ENCODE measurements at places on chromosomes 2 and 18. TPM values are rescaled to one million over a fixed set of nuclear protein-coding genes. Genes with fewer than 3 reads are reported as not detected.

Gene NEB
- 17.6 TPM for total RNA-seq

DNA sequence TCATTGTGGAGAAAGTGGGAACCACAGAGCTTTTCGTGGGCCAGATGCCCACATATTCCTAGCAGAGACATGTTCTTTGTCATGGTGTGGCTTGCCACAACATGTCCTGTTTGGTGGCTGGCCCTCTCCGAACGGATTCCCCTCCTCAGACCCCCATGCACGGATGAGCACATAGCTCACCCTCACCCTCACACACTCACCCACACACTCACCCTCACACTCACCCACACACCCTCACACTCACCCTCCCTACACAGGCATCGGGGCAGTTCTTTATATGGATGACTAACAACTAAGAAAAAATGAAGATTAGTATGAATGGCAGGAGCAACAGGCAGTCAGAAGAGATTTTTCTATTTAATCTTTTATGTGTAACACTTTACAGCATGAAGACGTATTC is 149.9 kb downstream of the ZNF236 start:
- no peak for DNase-seq

- DNase-seq: no peak
Observed at GRCh38 chr2:71839826-71840225, 307.8 kb downstream of the CYP26B1 start.

Gene LHCGR
- total RNA-seq: not detected

DNA sequence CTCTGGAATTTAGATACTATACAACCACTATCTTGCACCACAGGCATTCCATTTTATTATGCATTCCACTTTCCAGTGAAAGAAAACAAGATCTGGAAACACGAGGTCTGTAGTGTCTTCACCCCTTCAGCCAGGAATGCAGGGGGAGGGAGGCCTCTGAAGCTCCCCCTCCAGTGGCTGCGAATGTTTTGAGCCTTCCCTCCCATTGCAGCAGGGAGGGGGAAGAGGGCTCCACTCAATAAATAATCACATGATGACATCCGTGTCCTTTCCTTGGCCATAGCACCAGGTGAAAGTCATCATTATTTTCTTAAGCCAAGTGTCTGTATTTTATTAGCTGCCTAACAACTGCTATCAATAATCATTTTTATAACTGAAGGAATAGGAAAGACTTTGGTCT is 38.6 kb downstream of the ALPK2 start:
- peak; percentile 65 for DNase-seq

Gene VWA3B
- not detected for total RNA-seq

DNA sequence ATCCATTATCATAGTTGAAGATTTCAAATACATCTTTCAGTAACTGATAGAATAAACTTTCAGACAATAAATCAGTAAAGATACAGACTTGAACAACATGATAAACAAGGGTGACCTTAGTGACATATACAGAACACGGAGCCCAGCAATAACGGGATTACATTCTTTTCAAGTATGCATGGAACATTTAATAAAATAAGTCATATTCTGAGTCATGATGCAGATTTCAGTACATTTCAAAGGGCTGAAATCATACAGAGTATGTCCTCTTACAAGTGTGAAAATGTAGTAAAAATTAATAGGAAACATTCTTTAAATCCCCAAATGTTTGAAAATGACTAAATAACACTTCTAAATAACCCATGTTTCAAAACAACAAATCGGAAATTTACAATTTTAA is 17.2 kb upstream of the KLHL29 start:
- no peak for DNase-seq

GRCh38 chr2:27081984-27082772 is 3.8 kb downstream of the EMILIN1 start:
- DNase-seq: no peak

GRCh38 chr18:51666763-51667191 is 469.3 kb upstream of the MEX3C start:
- no peak for DNase-seq

- DNase-seq: no peak
Observed at GRCh38 chr2:159614534-159615366, 1.6 kb downstream of the BAZ2B start.

Gene PKDCC
- 339 TPM for total RNA-seq

GRCh38 chr2:43041173-43041591 is 185.2 kb downstream of the ZFP36L2 start:
- DNase-seq: peak; percentile 68

DNA sequence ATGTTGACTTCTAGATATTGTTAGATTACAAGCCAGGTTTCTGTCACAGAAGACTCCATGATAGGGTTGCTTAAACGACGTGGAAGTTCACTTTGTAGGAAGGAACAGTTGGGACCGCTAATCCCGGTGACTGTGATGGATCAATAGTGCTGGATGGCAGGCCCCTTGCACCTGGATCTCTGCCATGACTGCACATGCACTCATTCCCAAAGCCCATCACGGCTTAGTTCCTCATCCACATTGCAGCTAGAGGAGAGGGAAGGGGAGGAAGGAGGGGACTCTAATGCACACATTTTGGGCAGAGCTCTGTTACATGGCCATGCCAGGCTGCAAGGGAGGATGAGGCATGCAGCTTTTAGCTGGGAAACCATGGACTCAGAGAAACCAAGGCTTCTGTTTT is 773.7 kb upstream of the RAB6C start:
- DNase-seq: no peak

DNA sequence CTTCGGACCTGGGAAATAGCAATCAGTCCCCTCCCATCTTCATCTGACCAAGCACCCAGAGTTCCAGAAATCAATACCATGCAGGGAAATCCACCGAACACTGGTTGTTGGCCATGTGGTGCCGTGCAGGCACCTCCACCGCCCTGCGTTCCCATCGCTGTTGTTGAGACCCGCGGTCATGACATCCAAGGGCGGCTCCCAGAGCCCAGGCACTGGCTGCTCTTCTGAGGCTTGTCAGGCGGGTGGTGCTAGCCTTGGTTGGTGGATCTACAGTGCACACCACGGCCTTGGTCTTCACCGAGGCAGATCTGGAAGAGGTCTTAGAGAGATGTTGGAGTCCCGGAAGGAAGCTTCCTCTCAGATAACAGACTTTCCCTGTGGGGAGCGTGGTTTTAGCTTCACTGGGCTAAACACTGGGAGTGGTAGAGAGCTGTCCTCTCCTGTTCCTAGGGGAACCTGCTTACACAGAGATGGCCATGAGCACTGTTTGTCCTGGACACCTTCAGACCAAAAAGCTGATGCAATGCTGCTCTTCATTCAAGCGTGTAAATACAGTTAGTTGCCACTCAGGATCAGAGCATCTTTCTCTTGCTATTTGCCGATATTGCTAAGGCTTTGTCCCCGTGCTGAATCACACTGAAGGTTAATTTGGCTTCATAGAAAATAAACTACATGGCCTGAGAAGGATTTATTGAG is 58.3 kb downstream of the SMIM21 start:
- DNase-seq: no peak

Gene MARCHF4
- total RNA-seq: not detected

DNA sequence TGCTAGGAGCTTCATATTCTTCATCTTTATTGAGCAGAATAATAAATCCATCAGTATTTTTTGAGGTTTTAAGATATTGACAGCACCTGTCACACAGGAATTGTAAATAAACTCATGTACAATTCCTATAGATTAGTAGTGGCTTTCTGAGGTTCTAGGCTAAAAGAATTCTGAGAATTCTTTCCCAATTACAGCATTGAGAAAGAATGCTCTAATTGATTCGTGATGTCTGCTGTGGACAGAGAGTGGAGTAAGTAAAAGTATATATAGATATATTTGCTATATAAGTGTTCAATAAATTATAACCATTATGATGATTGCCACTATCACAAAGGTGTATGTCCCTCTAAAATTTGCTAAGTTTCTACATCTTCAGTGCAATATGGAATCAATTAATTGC is 186.5 kb upstream of the NRP2 start:
- DNase-seq: no peak

DNA sequence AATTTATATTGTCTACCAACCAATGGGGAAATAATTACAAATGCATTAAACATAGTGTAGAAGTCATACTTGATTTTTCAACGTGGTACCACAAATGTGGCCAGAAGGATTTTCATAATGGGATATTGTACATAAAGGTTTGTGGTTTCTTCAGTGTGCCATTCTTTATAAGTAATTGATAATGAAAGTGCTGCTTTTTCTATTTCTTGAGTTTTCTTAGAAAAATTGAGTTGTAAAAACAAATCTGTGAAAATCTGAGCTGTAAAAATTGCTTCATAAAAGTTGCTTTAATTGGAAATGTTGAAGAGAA is 103.6 kb downstream of the KYNU start:
- no peak for DNase-seq

Gene MOGAT1
- total RNA-seq: not detected

DNA sequence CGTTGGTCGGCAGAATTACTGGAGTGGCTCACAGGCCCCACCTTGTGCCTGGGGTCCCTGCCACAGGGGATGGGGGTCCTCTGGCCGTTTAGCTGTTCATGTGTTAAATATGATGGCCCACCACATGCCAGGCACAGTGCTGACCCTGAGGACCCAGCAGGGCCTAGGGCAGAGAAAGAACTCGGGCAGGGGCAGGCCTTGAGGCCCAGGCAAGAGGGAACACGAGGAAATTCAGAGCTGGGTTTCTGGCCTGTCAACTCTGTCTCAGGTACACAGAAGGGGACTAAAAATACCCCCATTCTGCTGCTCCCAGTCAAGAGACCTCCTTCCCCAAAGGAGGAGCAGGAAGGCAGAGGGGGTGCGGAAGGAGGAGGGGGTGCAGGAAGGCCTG is 66.2 kb downstream of the DNMT3A start:
- no peak for DNase-seq

Gene MAIP1
- total RNA-seq: 42.1 TPM

GRCh38 chr2:165587335-165587938 is 117.9 kb downstream of the CSRNP3 start:
- no peak for DNase-seq

- no peak for DNase-seq
Observed at GRCh38 chr2:216221811-216222210, 112.7 kb downstream of the XRCC5 start.

- no peak for DNase-seq
Observed at GRCh38 chr2:30472326-30472725, 25.3 kb downstream of the LCLAT1 start.

GRCh38 chr18:61736133-61736532 is 156.7 kb downstream of the RNF152 start:
- DNase-seq: no peak

DNA sequence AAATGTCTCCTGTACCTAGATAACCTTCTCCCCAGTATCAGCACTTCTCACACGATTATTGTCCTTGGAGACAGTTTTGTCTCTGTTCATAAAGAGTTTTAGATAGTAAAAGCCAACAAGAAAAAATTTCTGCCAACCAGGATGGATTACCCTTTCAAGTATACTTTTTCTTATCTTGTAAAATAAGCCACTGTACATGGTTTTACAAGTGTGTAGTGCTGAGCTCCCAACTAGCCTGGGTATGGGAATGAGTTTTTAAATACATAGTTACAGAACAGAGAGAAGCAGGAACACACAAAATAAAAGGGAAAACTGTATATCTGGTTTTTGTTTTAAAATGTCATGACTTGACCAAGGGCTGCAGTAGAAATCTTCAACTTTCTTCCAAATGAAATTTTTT is 76.7 kb downstream of the C18orf54 start:
- DNase-seq: no peak

Gene RTP5
- total RNA-seq: not detected

DNA sequence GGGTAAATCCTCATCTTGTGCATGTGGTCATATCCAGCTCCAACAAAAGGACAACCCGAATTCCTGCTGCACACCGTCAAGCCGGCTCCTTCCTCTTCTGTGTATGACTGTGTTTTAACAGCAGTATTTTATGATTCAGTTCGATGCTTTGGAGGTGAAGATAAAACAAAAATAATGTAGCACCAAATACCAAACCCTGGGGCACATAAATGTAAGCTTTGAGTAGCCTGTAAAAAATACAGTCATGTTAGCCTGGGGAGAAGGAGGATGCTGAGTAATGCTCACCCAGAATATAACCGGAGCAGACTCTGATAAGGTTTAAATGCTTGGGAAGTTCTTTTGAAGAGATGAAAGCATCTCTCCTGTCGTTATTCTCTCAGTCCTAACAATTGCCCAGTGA is 225.0 kb downstream of the SUCLG1 start:
- no peak for DNase-seq

- no peak for DNase-seq
Observed at GRCh38 chr2:145323512-145323911, 803.6 kb upstream of the ZEB2 start.

DNA sequence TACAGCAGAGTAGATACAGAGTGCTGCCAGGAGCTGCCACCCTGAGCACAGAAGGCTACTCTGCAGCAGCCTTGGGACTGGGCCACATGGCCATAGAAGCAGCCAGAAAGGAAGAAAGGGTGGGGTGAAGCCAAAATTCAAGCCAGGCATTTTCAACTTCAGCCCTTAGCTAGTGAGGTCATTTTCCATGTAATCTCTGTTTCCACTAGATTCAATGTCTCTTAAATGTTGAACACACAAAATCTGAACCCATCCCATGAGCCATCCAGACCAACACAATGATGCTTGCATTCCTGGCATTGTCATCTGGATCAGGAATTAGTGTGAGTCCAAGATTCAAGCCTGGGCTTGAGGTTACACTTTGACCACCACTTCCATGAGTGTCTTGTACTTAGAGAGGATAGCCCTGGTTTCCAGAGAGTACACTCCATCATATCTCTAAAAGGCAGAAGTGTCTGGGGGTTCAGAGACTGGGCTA is 243.6 kb downstream of the OSR1 start:
- no peak for DNase-seq

All from Caco-2 (cell line).